ENCODE measurements at places on chromosomes 3 and 15.

- H3K4me1 ChIP-seq: no peaks in the 10 kb centered on the region
- no peak overlapping the region for H3K27ac ChIP-seq
- no peaks in the 10 kb centered on the region for H3K36me3 ChIP-seq
- no peaks in the 10 kb centered on the region for H3K27me3 ChIP-seq
These were observed 5.6 kb downstream of the LINGO1 start for GRCh38 chr15:77627067-77627466.

DNA sequence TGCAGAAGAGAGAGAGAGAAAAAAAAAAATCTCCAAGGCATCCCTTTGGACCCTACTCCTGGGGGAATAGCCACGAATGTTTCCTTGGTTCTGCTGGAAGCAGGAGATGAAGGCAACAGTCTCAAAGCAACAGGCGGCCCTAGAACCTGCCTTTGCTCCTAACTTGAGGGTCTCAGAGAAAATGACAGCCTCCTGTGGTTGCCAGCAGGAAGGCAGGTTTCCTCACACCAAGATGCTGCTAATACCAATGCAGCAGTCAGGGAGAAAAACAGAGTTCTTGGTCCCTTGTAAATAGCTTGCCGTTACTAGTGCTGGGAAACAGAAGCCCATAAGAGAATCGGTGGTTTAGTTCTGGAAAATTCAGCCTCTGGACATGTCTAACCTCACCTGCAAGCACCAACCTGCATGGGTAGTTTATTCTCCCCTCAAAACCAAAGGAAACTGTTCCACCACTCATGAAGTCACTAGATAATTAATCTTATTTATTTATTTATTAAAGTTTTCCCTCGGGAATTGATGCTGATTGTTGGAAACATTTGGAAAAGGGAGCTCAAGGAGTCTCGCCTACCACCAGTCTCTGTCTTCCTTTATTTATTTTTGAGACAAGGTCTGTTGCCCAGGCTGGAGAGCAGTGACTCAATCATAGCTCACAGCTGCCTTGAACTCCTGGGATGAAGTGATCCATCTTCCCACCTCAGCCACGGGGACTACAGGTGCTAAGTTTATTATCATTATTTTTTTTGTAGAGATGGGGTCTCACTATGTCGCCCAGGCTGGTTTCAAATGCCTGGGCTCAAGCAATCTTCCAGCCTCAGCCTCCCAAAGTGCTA is 883 bp upstream of the FRMD4B start:
- H3K36me3 ChIP-seq: no peaks in the 10 kb centered on the region
- H3K4me1 ChIP-seq: peaks cover 52% of the 10 kb centered on the region
- H3K4me3 ChIP-seq: peak overlapping the region; percentile 78
- DNase-seq: peak; percentile 76
- peak overlapping the region; percentile 95 for H3K27ac ChIP-seq
- no peaks in the 10 kb centered on the region for H3K27me3 ChIP-seq

- no peaks in the 10 kb centered on the region for H3K27me3 ChIP-seq
- H3K27ac ChIP-seq: peak overlapping the region; percentile 15
- peaks cover 77% of the 10 kb centered on the region for H3K4me1 ChIP-seq
- no peak overlapping the region for H3K4me3 ChIP-seq
- peak; percentile 48 for DNase-seq
- no peaks in the 10 kb centered on the region for H3K36me3 ChIP-seq
These were observed 7.7 kb downstream of the CCR5 start for GRCh38 chr3:46378426-46378942.

DNA sequence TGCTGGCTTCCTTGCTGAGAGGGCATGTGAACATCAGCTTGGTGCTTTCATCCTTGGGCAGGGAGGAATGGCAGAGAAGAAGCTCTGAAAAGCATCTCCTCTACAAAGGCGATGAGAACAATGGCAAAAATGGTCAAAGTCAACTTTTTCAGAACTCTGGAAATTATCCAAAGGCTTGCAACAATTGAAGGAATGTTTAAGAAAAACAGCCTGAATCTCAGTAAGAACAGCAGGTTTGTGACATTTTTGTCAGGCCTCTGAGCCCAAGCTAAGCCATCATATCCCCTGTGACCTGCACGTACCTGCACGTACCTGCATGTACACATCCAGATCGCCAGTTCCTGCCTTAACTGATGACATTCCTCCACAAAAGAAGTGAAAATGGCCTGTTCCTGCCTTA is 51.8 kb downstream of the ONECUT1 start:
- DNase-seq: no peak
- H3K4me1 ChIP-seq: no peaks in the 10 kb centered on the region
- H3K4me3 ChIP-seq: no peak overlapping the region

GRCh38 chr15:67731112-67731721 is 94.1 kb upstream of the SKOR1 start:
- H3K27me3 ChIP-seq: no peaks in the 10 kb centered on the region
- no peak for DNase-seq
- H3K27ac ChIP-seq: no peak overlapping the region
- no peak overlapping the region for H3K4me3 ChIP-seq
- H3K36me3 ChIP-seq: no peaks in the 10 kb centered on the region

DNA sequence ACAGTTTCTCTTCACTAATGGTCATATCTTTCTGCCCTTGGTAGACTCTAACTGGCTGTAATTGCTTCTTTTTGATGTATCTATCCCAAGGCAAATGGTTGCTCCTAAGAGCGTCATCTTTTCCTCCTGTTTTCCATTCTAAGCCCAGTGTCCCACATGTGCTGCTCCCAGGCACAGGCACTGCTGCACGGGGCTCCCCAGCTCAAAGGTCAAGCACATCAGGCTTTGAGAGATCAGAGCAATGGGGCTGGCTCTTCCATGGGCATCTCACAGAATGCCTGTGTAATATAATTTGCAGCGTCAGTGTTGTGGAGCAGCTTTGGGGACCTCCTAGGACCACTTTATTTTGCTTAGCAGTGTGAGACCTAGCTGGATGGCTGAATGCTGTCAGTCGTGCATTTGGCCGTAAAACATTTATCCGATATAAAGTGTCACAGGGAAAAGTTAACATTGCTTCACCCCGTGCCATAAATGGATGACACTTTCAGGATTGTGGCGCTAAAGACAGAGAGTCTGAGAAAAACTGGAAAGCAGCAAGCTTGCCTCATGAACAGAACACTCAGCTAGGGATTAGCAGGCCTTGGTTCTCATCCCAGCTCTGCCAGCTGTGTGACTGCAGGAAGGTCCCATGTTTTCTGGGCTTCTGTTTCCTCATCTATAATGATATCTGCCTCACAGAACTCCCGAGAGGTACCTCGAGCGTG is 277.5 kb upstream of the TBL1XR1 start:
- H3K36me3 ChIP-seq: no peaks in the 10 kb centered on the region
- no peaks in the 10 kb centered on the region for H3K27me3 ChIP-seq
- H3K4me3 ChIP-seq: no peak overlapping the region

GRCh38 chr3:163671201-163671600 is 1407.1 kb downstream of the SI start:
- no peak overlapping the region for H3K27ac ChIP-seq
- H3K27me3 ChIP-seq: no peaks in the 10 kb centered on the region
- no peaks in the 10 kb centered on the region for H3K36me3 ChIP-seq

DNA sequence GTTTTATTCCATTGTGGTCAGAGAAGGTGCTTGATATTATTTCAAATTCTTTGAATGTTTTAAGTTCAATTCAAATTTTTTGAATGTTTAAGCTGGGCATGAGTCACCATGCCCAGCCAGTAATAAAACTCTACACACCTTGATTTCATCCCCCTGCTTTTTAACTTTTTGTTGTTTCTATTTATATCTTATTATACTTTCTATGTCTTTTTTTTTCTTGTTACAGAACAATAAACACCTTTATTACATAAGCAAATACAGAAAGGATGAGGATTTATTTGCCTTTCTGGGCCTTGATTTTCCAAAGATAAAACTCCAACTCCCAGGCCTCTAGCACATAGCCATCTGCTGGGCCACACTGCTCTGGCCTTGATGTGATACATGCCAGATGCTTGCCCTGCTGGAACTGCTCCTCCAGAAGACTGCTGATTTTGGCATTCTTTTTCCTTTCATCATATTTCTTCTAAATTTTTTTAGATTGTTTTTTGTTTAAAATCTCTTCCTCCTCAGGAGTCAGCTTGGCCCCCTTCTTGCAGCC is 14.0 kb downstream of the DNAH12 start:
- no peak for DNase-seq
- peaks cover 4% of the 10 kb centered on the region for H3K27me3 ChIP-seq
- no peak overlapping the region for H3K4me3 ChIP-seq
- no peak overlapping the region for H3K27ac ChIP-seq
- H3K4me1 ChIP-seq: no peaks in the 10 kb centered on the region
- H3K36me3 ChIP-seq: no peaks in the 10 kb centered on the region

- H3K27me3 ChIP-seq: no peaks in the 10 kb centered on the region
- H3K4me3 ChIP-seq: no peak overlapping the region
- H3K4me1 ChIP-seq: peaks cover 18% of the 10 kb centered on the region
These were observed 74.1 kb upstream of the CHD2 start for GRCh38 chr15:92825985-92826384.

- H3K27ac ChIP-seq: no peak overlapping the region
- no peak for DNase-seq
- H3K4me3 ChIP-seq: no peak overlapping the region
These were observed 94.7 kb downstream of the IL5RA start for GRCh38 chr3:3015185-3016089.

DNA sequence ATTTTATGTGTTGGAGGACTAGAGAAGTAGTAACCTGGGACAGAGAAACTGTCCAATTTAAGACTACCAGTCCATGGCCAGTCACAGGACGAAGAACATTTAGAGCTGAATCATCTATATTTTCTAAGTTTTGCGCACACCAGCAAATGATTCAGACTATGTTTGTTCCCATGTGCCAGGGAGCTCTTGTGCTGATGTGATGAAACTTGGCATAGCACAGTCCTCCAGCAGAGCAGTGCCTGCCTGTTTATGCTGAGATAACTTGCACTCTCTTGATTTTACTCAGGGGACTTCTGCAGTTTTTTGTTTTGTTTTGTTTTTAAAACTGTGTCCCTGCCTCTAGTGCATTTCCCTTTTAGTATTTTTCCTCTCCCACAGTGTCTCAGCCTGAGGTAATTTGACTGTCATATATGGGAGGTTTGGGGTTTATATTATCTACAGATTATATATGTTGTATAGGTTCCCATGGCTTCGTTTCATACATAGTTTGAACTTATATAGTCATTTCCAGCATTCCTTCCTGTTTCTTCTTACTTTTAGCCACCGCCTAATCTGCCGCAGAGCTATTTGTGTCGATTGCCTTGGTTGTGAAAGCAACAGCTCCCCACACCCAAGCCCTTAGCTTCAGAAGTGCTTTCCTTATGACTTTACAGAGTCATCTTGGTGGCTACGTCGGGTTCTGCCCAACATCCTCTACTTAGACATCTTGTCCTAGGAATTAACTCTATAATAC is 45.5 kb downstream of the PPM1L start:
- no peaks in the 10 kb centered on the region for H3K4me1 ChIP-seq
- H3K27me3 ChIP-seq: no peaks in the 10 kb centered on the region

Data from DND-41 (cell line).